ENCODE measurements at places on chromosomes 2 and 18.
A peak's percentile ranks its signal among the peaks of the same experiment; 100 is the strongest.

- DNase-seq, result no peak
Measured at GRCh38 chr18:9322744-9323143, 11.8 kb upstream of the TWSG1 start.

- no peak for DNase-seq
Measured at GRCh38 chr2:126810001-126810400, 88.7 kb upstream of the TEX51 start.

- no peak for DNase-seq
Measured at GRCh38 chr2:239949075-239949474, 76.1 kb downstream of the NDUFA10 start.

GRCh38 chr18:73626859-73627258 is 520.8 kb downstream of the FBXO15 start:
- no peak for DNase-seq

DNA sequence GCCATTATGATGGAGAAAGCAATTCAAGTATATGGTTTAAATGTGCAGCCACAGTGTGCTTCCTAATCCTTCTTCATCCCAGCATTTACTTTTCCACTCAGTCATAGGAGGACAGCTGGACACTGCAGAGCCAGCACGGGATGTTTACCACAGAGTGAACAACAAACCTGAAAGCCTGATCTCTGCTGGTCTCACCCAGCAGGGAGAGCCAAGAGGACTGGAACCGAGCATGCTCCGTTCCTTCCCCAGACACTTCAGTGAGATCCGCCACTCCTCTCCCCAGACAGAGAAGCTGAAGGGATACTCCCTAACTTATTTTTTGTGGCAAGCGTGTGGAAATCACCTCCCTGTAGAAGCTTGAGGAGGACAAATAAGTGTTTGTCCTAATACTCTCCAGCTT is 23.2 kb upstream of the GORASP2 start:
- no peak for DNase-seq

- no peak for DNase-seq
Measured at GRCh38 chr2:226317970-226318369, 481.6 kb downstream of the IRS1 start.

- DNase-seq, result no peak
Measured at GRCh38 chr18:59633961-59634485, 63.2 kb downstream of the CCBE1 start.

DNA sequence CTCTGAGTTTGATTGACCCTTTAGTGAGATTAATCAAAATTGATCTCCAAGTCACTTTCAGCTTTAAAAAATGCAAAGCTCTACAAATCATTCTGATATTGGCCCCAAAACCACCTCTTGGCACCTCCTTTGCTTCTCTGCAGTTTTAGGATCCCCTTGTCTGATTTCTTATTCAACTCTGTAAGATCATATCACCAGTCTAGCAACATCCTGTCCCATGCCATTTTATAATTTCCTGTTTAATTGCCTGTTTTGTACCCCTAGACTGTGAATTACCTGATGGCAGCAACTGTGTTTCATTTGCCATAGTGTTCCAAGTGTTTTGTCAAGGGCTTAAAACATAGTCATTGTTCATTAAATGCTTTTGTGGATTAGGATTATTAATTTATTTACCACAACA is 406.3 kb upstream of the TRIB2 start:
- no peak for DNase-seq

DNA sequence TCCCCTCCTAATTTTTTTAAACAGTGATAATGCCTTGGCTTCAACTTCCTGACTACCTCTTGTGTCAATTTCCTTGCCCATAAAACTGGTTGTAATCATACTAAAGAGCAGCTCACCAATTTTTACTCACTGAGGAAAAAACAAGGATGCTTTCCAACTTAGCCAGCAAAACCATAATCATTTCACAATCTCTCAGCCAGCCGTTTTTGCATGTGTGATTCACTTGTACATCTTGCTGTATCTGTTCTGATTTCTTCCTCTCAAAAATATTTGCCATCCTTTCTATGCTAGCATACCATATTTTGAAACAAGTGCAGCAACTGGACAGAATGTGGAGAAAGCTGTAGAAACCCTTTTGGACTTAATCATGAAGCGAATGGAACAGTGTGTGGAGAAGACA is 60.7 kb downstream of the RAB27B start:
- DNase-seq, result no peak

DNA sequence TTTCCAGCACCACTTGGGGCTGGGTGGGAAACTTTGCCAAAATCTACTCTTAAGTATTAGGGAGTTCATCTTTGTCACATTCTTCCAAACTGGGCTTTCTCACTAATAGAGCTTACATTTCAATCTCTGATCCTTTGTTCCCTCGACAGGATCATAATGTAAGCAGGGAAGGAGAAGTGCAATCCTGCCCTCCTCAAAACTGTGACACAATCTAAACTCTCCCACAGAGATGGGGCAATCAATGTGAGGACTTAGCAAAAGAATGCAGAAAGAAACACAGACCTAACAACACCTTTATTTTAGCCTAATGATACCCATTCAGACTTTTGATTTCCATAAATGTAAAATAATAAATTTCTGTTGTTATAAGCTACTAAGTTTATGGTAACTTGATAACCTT is 40.8 kb downstream of the DSEL start:
- DNase-seq, result no peak

- DNase-seq, result no peak
Measured at GRCh38 chr2:218019411-218020060, 16.7 kb upstream of the TNS1 start.

GRCh38 chr2:112004253-112004645 is 50.8 kb upstream of the TMEM87B start:
- no peak for DNase-seq

DNA sequence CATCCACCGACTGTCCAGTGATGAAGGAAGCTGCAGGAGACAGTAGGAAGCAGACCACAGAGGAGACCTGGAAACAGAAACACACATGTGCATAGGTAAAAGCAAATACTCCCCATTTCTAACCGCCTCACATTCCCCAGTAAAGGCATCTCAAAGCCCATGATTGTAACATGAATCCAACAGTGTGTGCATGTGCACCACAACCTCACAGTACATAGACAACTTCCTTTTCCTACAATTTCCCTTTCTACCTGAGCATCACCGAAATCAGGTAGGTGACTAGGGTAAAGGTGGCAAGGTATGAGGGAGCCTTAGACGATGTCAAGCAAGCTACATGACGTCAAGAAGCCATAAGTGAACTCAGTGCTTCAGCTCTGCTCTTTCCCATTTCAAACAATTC is 30.6 kb upstream of the MREG start:
- DNase-seq, result no peak

GRCh38 chr2:68653538-68653982 is 10.2 kb downstream of the PROKR1 start:
- peak; percentile 44 for DNase-seq

GRCh38 chr2:194289712-194290346 is 1367.2 kb upstream of the SLC39A10 start:
- no peak for DNase-seq

DNA sequence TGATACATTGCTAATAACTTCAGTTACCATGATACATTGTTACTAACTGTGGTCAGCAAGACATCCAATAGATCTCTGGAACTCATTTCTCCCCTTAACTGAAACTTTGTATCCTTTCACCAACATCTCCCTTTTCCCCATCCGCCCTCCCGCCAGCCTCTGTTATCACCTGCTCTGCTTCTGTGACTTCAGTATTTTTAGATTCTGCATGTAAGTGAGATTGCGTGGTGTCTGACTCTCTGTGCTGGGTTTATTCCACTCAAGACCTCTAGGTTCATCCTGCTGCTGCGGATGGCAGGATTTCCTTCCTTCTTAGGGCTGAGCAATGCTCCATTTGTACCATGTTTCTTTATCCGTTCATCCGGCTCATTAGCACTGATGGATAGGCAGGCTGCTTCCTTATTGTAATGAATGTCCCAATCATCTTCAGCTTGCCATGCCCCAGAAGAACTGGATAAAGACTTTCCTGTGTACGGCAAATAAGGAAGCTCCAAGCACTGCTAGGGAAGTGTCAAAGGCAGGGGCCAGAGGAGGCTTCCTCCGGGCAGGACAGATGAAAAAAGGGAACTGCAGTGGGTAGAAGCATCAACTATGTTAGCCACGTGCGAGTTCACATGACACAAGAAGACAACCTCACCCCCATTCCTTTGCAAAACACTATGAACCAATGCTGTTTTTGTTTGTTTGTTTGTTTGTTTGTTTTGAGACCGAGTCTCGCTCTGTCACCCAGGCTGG is 113.4 kb downstream of the EIPR1 start:
- no peak for DNase-seq
